Motor neuron (in vitro differentiated cells): ENCODE measurements at places on chromosomes 7 and 10.

- ATAC-seq, result peak; percentile 58
Observed at GRCh38 chr10:125093199-125093973, 67.0 kb downstream of the CTBP2 start.

- no peak for ATAC-seq
Observed at GRCh38 chr10:122301055-122301810, 30.1 kb downstream of the BTBD16 start.

- ATAC-seq, result no peak
Observed at GRCh38 chr10:24150853-24151252, 58.1 kb upstream of the KIAA1217 start.

- no peak for ATAC-seq
Observed at GRCh38 chr10:121818599-121818998, 109.2 kb downstream of the ATE1 start.

GRCh38 chr7:22601812-22602565 is 102.0 kb upstream of the STEAP1B start:
- peak; percentile 26 for ATAC-seq

DNA sequence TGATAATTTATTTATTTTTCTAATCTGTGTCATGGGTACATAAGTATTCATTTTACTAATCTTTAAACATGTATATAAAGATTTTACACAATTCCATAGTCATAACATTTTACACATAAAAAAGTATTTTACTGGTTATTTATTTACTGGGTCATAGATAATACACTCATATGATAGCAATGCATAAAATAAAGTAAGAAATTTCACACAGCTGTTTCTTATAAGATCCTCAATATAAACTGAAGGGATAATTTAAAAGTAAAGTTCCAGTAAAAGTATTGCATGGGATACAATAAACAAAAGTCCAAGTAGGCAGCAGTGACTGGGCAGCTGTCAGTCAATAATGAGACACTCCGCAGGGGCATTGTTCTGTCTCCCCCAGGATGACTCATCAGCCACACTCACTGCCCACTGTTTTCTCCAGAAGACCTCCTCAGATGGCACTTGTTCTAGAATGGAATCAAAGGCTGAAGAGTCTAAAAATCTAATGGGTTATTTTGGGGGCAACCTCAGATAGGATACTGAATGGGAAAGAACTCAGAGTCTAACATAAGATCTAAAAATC is 32.7 kb downstream of the DPY19L1 start:
- no peak for ATAC-seq

- peak; percentile 8 for ATAC-seq
Observed at GRCh38 chr10:132972149-132972985, 30.0 kb upstream of the CFAP46 start.

GRCh38 chr10:93462881-93463280 is 19.3 kb downstream of the MYOF start:
- no peak for ATAC-seq

DNA sequence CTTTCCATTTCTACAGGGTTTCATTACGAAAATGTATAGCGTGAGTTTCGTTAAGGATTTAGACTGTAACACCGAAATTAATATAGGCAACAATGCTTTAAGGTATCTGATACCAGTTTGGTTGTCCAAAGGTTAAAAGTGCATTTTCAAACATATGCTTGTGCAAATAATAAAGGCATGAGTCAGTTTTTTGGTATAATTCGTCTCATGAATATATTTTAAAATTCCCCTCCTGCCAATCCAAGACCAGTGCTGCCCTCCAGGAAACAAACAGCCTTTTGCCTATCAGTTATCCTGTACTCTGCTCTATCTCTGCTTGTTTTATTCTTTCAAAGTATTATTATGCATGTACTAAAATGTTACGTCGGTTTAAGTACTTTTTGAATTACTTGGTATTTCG is 2.0 kb downstream of the LCOR start:
- no peak for ATAC-seq

DNA sequence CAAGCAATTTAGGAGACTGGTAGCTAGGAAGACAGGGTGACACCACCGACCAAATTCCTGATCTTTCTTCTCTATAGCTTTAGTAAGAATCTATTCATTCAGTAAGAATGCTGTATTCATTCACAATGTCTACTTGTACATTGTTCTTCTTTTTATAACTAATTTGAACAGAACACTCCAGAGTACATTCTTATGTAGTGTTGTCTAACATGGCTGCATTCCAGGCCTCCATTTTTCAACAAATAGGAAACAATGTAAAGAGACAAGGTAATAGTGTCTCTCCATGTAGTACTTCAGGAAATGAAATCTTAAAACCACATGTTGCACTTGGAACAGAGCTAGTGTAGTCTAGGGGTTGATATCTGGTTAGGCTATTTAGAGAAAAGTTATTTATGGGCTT is 1.8 kb downstream of the VCL start:
- no peak for ATAC-seq

DNA sequence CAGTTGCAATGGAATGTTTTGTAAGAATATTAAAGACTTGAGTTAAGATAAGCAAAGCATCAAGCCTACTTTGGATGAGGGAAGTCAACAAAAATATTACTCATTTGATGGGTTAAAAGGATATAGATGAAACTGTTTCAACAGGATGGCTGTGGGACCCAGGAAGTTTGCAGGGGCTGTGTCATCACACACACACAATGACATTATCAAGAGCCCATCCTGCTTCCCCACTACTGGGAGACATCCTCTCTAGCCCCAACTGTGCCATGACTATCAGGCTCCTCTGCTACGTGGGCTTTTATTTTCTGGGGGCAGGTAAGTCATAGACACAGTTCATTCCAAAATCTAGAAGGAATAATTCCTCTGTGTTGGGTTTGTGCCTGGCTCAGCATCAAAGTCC is 78.8 kb upstream of the PRSS1 start:
- no peak for ATAC-seq

DNA sequence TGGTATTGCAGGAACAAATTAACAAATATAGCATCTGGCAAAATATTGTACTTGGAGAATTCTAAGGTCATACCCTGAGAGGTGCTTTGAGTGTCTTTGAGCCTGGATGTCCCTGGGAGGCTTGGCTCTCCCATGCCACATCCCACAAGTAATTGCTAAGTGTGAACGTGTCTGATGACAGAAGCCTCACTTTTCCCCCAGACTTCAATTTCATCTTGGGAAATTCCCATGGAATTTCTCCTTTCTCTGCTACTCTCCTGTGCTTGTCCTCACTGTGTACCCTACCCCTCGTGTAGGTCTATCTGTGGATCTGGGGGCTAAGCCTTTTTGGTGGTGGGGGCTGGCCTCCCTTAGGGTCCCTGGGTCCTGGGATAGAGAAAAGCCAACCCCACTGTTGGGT is 293.3 kb downstream of the TCF7L2 start:
- ATAC-seq, result no peak

GRCh38 chr10:59176241-59177030 is at the start of gene PHYHIPL:
Gene PHYHIPL (plus strand): TSS chr10:59176643. CDS start chr10:59176854, 211 bp downstream.
- ATAC-seq, result peak; percentile 87
